ENCODE measurements at places on chromosomes 16 and 17.

GRCh38 chr16:88772871-88773811 lies 11.9 kb downstream of the PIEZO1 start:
- DNase-seq: no peak

GRCh38 chr17:2959371-2960130 lies 103.9 kb downstream of the OR1D5 start:
- no peak for DNase-seq

GRCh38 chr17:34135841-34136240 lies 119.2 kb upstream of the CCL2 start:
- no peak for DNase-seq

GRCh38 chr17:393806-394717 lies 41.5 kb upstream of the RPH3AL start:
- DNase-seq: no peak

- no peak for DNase-seq
Observed at GRCh38 chr17:62876063-62876462, 67.9 kb upstream of the MARCHF10 start.

GRCh38 chr17:77869665-77870132 lies 88.8 kb upstream of the TNRC6C start:
- DNase-seq: no peak

DNA sequence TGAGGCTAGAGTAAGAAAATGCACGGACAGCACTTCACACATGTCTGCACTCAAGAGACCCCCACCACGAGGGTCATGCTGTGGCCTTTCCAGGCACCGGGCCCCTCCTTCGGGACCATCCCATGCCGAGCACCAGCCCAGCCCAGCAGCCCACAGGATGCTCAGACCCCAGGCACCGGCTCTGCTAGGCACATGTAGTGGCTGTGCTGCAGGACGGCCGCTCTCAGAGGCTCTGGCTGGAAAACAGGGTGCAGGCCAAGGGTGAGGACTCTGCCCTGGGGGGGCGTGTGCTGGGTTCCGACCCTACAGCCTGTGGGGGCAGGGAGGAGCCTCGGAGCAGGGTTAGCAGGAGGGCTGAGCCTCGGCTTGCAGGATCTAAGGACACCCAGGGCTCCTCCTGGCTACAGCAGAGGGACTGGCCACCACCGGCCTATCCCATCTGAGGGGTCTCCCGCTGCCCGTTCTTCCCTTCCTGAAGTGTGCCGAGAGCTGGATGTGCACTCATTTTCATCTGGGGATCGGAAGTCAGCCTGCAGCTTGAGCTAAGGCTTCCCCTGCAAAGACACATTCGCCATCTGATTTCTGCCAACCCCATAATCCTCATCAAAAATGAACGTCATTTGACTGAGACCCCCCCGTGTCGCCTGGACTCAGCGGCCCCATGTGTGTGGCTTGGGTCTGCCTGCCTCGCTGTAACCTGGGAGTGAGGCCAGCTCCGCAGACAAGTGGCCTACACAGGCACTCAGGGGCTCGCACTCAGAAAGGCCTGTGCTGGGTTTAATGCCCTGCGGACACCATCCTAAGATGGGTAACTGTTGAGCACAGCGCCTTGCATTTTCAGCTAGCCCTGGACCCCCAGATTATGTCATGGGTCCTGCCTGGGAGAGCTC lies 293.1 kb upstream of the FOXF1 start:
- no peak for DNase-seq

DNA sequence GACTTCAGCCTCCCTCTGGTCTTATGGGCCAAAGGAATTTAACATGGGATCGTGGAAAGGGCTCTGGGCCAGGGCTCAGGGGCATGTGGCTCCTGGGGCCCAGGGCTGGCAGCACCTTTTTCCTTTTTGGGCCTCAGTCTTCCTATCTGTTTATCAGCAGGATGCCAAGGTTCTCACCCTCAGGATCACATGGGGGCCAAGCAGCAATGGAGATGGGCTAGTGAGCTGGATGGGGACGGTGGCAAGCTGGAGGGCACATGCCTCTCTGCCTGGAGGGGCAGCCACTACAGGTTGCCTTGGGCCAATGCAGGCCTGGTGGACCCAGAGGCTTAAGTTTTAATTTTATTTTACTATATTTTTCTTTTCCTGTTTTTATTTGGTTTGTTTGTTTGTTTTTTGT lies 95.4 kb downstream of the CYLD start:
- no peak for DNase-seq

- DNase-seq: no peak
Observed at GRCh38 chr16:48382131-48382530, 3.1 kb downstream of the SIAH1 start.

DNA sequence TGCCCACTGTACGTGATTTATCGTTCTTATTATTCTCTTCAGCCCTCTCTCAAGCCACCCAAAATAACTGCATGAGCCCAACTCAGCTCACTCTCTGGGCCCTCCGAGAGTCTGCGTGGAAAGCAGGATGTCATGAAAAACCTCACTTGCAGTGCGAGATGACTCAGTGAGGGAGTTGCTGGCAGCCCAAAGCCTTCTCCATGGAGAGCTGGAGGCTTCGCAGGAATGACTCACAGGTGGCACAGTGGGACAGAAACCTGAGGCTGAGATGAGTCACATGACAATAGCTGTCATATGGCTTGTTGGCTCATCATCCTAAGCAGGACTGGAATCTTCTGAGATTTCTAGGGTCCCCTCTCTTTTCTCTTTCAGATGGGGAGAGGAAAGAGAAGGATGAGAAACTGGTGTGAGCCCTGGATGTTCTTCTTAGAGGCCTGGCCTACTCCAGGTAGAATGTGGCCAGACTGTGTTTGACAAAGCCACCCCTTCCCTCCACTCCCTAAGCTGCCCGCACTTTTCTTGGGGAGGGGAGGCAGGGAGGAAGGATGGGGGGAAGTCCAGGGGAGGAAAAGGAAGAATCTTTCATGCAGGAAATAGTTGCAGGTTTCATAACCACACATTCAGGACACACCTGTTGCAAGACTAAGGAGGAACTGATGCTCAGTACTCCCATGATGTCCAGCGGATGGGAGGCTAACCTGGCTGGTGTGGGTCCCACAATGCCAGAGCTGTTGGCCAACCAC lies 160.6 kb upstream of the RPL38 start:
- peak; percentile 58 for DNase-seq

- peak; percentile 71 for DNase-seq
Observed at GRCh38 chr17:46212634-46213435, 19.6 kb upstream of the KANSL1 start.

DNA sequence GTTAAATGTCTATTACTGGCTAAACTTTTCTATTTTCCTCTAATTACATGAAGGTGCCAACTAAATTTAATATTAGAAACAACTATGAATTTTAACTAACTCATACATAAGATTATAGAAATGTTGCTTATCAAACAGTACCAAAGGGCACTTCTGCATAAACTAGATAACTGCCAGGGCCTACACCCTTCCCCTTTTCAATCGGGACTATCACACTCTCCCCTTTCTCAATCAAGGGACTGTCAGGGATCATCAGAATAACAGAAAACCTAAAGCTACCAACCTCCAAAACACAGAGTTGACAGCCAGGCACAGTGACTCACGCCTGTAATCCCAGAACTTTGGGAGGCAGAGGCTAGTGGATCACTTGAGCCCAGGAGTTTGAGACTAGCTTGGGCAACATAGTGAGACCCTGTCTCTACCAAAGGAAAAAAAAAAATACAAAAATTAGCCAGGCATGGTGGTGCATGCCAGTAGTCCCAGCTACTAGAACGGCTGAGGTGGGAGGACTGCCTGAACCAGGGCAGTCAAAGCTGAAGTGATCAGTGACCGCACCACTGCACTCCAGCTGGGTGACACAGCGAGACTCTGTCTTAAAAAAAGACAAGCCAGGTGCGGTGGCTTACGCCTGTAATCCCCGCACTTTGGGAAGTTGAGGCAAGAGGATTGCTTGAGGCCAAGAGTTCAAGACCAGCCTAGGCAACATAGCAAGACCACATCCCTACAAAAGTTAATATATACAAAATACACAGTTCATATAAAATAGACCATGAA lies 3.2 kb upstream of the PHLPP2 start:
- no peak for DNase-seq

DNA sequence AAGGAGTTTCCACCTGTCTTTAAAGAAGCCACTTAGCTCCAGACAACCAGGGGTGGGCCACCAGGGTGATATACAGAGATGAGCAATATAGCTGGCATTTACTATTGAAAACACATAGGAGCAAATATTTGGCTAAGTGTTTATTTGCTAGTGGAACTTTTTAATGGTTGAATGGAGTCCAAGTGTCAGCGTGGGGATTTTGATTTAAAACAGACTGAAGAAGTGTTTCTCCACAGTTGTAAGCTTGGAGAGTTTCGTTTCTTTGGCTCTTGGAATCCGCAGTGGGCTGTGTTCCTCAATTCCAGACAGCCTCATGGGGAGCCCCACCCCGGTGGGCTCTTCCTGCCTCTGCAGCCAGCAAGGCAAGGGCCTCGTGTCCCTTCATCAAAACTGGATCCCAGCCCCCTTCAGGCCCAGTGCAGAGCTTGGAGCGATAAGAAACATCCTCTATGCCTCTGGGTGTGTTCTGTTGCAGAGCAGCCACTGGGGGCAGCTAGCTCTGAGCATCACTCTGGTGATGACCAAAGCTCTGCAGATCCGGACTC lies 36.1 kb downstream of the NOG start:
- DNase-seq: no peak

DNA sequence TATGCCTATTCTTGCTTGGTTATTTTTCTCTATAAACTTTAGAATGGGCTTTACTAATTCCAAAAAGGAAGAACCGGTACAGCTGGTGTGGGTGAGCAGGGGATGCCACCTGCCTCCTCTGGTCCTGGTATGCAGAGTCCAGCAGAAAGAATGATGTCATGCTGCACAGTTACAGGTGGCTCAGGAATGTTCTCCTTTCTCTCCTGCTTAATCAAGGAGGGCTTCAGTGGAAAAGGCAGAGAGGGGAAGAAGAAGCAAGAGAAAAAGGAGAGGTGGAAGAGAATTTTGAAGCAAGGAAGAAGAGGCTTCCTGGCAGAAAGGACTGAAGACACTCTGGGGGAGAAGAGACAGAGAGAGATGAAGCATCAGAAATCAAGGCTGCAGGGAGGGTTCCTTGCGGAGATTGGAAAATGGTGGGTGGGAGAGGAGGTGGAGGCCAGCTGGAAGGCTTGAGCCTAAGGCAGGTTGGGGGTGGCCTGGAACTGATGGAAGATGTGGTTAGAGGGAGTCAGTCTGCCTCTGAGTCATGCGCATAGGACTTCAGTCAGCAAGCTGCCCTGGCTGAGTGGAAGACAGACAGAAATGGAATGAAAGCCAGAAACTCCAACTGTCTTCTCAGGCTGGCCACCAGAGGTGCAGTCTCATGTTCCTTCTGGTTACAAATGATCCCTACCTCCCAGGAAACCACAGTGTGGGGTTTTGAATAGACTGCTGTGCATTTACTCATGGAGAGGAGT lies 64.6 kb upstream of the CRHR1 start:
- no peak for DNase-seq

GRCh38 chr16:66741169-66741900 lies 10.1 kb downstream of the DYNC1LI2 start:
- no peak for DNase-seq

DNA sequence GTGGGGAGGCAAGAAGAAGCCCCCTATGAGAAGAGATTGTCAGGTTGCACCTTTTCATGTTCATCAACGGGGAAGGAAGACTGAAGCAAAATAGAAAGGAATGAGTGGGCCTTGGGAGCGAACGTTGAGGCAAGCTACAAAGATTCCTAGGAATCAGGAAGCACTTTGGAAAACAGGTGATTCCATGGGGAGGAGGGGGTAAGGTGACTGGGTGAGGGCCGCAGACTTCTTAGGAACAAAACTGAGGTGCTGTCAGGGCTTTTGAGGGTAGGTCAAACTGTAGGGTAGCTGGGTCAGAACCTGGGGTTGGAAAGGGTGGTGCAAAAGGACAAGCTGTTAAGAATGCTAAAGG lies 528 bp downstream of the ITFG1 start:
- no peak for DNase-seq

- DNase-seq: peak; percentile 13
Observed at GRCh38 chr17:14784997-14785696, 480.0 kb downstream of the PMP22 start.

GRCh38 chr16:66167564-66168291 lies 198.8 kb upstream of the CDH5 start:
- no peak for DNase-seq

DNA sequence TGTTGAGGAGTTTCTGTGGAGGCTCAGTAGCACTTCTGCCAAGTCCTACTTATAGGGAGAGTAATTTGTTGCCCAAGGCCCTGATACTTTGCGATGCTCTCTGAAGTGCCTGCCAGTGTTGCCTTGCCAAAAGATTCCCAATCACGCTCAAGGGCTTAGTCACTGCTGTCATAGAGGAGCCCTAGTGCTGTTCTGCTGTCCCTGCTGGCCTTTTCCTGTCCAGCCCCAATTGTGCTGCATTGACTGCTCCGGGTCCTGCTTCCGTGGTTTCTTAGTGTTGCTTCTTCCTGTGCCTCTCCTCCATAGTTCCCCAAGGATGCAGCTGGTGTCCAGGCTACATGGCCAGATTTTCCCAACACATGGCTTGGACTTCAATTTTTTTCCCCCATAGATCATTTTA lies 13.9 kb downstream of the NUP93 start:
- no peak for DNase-seq

- DNase-seq: no peak
Observed at GRCh38 chr17:31111183-31111582, 16.4 kb downstream of the NF1 start.

DNA sequence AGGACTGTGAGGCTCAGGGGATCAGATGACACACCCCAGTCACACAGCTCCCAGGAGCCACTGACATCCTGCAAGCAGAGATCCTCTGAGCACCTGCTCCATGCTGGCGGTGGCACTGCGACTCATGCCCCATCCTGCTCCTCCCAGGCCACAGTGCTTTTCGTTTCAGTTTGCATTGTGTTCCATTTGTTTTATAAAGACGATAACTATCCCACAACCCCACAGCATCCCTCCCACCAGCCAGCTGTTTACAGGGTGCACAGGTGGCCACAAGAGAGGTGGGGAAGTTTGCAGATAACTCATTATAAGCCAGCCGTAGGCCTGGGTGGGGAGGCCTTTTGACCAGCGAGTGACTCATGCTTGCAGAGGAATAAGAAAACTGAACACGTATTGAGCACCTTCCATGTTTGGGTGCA lies 28.2 kb downstream of the BCO1 start:
- no peak for DNase-seq

DNA sequence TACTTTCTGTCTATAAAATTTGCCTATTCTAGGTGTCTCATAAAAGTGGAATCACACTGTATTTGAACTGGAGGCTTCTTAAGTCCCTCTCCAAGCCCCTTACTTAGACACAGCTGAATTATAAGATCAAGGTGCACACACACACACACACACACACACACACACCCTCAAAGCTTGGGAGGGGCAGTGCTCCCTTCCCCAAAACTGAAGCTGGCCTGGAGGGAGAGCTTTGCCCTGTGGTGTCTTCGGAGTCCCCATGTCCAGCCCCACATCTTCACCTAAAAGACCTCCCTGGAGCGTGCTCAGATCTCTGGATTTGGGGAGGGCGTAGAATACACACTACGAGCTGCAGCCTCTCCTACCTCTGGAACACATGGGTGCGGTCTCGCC lies 828 bp downstream of the EMP2 start:
- DNase-seq: no peak

- DNase-seq: no peak
Observed at GRCh38 chr17:52721910-52722309, 563.4 kb upstream of the CA10 start.

GRCh38 chr17:82458885-82459424 lies 414 bp downstream of the NARF start:
- DNase-seq: no peak

- DNase-seq: no peak
Observed at GRCh38 chr16:68253721-68254120, 8.5 kb downstream of the PLA2G15 start.

All from stimulated activated CD4-positive, alpha-beta T cell treated with anti-CD3 and anti-CD28 coated beads, Interleukin-4, amount 100 ng/mL, for 24 hours (primary cell).